ENCODE measurements at places on chromosomes 13 and 19.
A peak's percentile ranks its signal among the peaks of the same experiment; 100 is the strongest.

- DNase-seq, result no peak
Measured at GRCh38 chr13:64420181-64420580, 2810.0 kb downstream of the PCDH9 start.

DNA sequence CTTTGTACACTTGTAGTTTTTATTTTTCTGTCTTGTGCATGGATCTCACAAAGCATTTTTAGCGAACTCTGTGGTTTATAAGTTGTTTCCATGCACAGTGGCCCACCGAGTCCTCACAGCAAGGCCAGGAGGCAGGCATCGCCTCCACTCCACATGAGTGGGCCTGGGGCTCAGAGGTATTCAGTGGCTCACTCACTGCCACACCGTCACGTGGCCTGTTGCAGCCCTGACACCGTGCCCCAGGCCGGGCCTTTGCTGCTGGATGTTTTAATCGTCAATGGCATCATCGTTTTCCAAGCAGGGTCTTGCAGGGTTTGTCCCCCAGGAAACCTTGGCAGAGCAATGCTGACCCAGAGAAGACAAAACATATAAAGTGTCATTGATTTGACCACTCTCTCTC is 59.8 kb downstream of the SPACA7 start:
- DNase-seq, result no peak

DNA sequence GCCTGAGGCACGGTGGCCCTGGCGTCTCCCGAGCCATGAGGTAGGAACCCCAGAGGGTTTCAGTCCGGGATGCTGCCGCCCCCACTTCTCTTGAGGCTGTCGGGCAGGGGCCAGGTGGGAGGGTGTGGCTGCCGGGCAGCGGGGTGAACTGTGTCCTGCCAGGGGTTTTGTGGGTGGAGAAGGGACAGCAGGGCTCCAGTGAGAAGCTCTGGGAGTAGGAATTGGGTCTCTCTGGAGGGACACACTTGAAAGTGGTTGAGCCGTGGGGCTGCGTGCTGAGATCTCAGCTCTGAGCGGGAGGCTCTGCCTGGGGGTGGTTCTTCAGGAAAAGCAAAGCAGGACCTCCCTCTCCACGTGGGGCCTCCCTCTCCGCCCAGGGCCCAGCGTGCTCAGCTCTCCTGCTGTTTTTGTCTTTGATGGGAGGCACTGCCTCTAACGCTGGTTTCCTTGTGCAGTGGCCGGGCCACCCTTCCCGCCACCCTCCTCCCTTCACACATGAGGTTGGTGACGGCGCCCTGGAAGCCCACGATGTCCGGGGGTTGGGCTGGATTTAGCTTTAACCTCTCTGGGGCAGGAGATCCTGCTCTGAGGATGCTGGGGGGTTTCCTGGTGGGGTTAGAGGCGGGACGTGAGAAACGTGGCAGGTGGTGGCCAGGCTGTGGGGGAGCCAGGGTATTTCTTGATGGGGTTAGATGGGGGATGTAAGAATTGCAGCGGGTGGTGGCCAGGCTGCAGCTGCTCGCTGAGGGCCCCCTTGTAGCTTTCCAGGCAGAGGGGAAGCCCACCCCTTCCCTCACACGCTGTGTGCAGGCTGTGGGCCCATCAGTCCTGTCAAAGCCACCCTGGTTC is 15.3 kb upstream of the ZNF554 start:
- DNase-seq, result no peak

DNA sequence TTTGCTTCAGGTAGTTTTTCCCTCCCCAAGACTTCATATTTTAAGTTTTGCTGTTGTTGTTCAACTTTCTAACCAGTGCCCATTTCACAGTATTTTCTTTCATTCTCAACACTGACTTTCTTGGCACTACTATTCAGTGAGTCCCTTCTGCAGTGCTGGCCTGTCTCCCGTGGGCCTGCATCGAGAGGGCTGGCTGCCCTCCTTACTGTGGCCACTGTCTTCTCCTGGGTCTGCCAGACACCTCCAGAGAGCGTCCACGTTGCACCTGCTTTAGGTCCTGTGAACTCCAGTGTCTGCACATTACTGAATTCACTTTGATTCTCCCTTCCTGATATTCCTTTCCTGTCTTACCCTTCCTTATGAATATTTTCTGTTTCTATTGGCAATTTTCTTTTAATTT is 27.3 kb downstream of the COL4A1 start:
- DNase-seq, result no peak

GRCh38 chr19:9054765-9055164 is 32.1 kb upstream of the OR1M1 start:
- no peak for DNase-seq

- peak; percentile 12 for DNase-seq
Measured at GRCh38 chr19:6801485-6802086, 29.1 kb downstream of the VAV1 start.

DNA sequence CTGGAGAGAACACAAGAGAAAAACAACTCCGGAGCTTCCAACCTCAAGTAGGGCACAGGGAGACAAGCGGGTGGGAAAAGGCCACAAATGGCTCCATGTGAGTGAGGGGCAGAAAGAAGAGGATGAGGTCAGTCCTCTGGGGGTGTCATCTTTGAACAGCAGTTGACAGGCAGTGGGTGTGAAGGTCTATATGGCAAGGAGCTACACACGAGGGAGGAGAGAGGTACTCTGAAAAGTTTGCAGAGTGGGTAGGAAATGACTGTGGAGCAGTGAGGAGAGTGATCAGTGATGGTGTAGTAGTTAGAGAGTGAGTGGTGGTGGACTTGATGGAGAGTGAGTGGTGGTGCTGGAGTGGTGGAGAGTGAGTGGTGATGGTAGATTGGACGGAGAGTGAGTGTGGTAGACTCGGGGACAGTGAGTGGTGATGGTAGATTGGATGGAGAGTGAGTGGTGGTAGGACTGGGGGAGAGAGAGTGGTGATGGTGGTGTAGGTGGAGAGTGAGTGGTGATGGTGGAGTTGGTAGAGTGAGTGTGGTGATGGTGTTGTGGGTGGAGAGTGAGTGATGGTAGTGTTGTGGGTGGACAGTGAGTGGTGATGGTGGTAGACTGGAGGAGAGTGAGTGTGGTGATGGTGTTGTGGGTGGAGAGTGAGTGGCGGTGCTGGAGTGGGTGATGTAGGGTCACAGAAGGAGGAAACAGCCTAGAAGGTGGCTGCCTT is 4.0 kb downstream of the TFDP1 start:
- DNase-seq, result no peak

- DNase-seq, result no peak
Measured at GRCh38 chr19:1225440-1226226, 12.2 kb downstream of the CBARP start.

GRCh38 chr13:41231025-41231677 is 32.2 kb downstream of the MTRF1 start:
- DNase-seq, result no peak

DNA sequence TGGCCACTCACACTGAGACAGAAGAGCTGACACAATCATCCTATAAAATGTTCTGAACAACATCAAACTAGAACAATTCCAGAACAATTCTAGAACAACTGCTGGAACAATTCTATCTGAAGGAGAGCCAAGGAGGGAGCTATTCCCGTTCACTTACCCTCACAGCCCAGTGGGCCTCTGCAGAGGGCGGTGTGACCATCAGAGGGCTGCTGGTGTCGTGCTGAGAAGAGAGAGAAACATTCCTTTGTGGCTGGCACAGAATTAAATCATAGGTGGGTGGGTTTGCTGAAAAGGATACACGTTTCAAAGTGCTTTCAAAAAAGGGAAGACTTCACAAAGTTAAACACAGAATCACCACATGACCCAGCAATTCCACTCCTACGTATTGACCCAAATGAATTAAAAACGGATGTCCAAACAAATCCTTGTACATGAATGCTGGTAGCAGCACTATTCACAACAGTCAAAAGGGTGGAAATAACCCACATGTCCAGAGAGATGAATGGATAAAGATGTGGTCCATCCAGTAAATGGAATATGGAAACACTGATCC is 34.9 kb downstream of the EPS15L1 start:
- no peak for DNase-seq

DNA sequence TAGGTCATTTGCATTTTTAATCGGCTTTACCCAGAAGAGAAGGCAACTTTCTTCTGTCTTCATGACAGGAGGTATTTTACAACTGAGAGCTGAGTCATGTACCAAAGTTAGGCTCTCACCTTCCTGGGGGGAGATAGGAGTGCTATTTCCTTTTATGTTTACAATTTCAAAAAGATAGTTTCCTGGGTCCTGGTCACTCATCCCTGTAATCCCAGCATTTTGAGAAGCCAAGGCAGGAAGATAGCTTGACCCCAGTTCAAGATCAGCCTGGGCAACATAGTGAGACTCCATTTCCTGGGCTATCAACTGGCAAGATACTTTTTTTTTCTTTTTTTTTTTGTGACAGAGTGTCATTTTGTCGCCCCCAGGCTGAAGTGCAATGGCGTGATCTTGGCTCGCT is 7.6 kb downstream of the LYPD3 start:
- DNase-seq, result no peak

- DNase-seq, result no peak
Measured at GRCh38 chr13:47976325-47976724, 24.7 kb downstream of the SUCLA2 start.

- DNase-seq, result peak; percentile 82
Measured at GRCh38 chr13:27504868-27505194, 54.5 kb upstream of the MTIF3 start.

DNA sequence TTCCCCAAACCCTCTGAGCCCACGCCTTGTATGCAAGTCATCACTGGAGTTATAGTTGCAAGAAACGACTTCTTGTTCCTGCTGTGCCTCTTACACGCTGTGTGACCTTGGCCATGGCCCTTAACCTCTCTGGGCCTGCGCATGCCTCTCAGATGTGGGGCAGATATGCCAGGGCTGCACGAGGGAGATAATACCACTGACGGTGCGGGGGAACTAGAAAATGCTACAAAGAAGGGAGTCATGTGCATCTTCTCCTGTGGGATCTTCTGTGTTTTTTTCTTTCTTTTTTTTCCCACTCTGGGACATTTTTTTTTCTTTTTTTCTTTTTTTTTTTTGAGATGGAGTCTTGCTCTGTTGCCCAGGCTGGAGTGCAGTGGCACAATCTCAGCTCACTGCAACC is 4.3 kb upstream of the SAMD1 start:
- no peak for DNase-seq

DNA sequence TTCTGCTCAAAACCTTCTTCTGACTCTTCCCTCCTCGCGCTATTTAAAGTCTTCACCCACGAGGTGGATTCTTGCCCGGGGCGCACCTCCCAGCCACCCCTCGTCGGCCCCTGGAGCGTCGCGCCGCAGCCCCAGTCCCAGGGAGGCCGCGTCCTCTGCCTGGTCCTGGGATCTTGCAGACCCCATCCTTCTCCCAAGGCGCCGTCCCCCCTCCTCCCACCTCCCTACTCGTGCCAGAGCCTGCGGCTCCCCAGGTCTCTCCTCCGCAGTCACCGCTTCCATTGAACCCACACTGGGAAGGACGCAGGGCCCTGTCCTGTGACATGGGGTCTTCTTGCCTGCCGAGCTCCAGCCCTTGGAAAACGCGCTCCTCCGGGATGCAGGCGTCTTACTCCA is 486 bp downstream of the ZNF808 start:
- DNase-seq, result no peak

DNA sequence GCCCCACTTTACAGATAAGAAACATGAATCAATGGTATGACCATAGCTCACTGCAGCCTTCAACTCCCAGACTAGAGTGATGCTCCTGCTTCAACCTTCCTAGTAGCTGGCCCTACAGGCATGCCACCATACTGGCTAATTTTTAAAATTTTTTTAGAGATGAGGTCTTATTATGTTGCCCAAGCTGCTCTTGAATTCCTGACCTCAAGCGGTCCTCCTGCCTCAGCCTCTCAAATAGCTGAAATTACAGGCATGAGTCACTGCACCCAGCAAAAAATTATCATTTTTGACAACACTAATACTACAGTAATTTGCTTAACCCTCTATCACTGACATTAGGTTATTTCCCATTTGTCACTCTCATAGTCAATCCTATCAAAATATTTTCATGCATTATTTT is 14.7 kb downstream of the CAB39L start:
- no peak for DNase-seq

DNA sequence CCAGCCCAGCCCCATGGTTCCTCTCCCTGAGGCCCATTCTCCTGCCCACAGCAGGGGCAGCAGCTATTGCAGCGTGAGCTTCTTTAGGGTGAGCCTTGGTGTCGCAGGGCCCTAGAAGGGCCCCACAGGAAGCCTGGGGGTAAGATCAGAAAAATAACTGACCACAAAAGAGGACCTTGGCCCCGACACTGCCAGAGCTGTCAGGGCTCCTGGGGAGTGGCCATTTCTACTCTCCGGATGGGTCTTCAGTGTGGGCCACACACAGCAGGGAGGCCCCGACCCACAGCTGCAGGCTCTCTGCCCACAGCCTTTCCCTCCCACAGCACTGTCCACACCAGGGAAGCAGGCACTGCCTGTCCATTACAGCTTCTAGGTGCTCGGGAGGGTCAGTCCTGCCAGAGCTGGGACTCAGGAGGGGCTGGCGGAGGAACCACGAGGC is 3.5 kb upstream of the SIGLEC8 start:
- DNase-seq, result no peak

DNA sequence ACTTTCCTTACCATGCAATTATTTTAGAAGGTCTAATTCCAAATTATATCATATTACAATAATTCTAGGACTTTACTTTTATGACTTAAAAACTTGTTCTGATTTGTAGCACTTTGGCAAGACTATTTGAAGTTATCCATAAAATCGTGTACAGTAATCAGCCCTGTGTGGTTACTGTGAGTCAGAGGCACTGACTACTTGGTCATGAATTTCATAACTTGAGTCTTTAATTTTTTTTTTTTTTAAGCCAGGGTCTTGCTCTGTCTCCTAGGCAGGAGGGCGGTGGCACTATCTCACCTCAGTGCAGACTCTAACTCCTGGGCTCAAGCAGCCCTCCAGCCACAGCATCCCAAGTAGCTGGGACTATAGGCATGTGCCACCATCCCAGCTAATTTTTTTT is 1319.2 kb upstream of the SLC10A2 start:
- DNase-seq, result no peak

DNA sequence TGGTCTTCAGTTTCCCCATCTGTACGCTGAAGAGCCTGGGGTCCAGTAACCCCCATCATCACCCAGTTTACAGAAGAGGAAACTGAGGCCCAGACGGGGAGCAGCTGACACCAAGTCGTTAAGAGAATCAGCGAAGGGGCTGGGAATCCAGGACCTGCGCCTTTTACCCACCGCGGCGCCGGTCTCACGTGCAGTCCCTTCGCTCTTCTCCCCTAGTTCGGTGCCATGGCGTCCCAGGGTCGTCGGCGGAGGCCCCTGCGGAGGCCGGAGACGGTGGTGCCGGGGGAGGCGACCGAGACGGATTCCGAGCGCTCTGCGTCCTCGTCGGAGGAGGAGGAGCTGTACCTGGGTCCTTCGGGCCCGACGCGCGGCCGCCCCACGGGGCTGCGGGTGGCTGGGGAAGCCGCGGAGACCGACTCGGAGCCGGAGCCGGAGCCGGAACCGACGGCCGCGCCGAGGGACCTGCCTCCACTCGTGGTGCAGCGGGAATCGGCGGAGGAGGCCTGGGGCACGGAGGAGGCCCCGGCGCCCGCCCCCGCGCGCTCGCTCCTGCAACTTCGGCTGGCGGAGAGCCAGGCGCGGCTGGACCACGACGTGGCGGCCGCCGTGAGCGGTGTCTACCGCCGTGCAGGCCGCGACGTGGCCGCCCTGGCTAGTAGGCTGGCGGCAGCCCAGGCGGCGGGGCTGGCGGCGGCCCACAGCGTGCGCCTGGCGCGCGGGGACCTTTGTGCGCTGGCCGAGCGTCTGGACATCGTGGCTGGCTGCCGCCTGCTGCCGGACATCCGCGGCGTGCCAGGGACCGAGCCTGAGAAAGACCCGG is 698 bp downstream of the BLOC1S3 start:
- no peak for DNase-seq

Data from NCI-H2081 (cell line).